ENCODE measurements at places on chromosomes 5 and 9. TPM values are rescaled to one million over a fixed set of nuclear protein-coding genes. Genes with fewer than 3 reads are reported as not detected.

Gene TAF11L5
- total RNA-seq: not detected

Gene MYORG
- total RNA-seq: 3.3 TPM

Gene SLC34A3
- not detected for total RNA-seq

Gene IL4
- total RNA-seq: 2.5 TPM

Gene CCDC152
- 13.4 TPM for total RNA-seq

Gene MYOT
- total RNA-seq: not detected

Gene FNIP1
- total RNA-seq: 15.0 TPM

Gene ANKRD18A
- total RNA-seq: 2.1 TPM

Gene SPINK6
- total RNA-seq: not detected

Gene IFNK
- not detected for total RNA-seq

Gene SH3RF2
- not detected for total RNA-seq

Gene PRR16
- not detected for total RNA-seq

Gene PCDHGA12
- 0.08 TPM for total RNA-seq

Gene QRFP
- total RNA-seq: not detected

Gene MAMDC4
- 15.3 TPM for total RNA-seq

Gene SLC6A19
- not detected for total RNA-seq

Gene PHF24
- not detected for total RNA-seq

Gene IL33
- total RNA-seq: not detected

Gene MSANTD3
- total RNA-seq: 19.9 TPM

Gene CLTB
- total RNA-seq: 67.5 TPM

Gene PHF2
- total RNA-seq: 19.7 TPM

Gene MRPS27
- 87.8 TPM for total RNA-seq

Gene TRUB2
- total RNA-seq: 47.8 TPM

Gene VPS13A
- total RNA-seq: 34.7 TPM

Gene TAF1L
- not detected for total RNA-seq

Gene PRUNE2
- 0.40 TPM for total RNA-seq

Gene CEL
- 0.73 TPM for total RNA-seq

Gene NEUROG1
- not detected for total RNA-seq

Gene TLR4
- total RNA-seq: not detected

Gene AHRR
- 20.1 TPM for total RNA-seq

Gene DCANP1
- not detected for total RNA-seq

Gene CD72
- total RNA-seq: 13.7 TPM

Gene PPP1R26
- 0.88 TPM for total RNA-seq

Gene MAMDC2
- not detected for total RNA-seq

Gene CDH12
- not detected for total RNA-seq

Gene NAA35
- 34.2 TPM for total RNA-seq

Gene CDH9
- total RNA-seq: not detected

Gene OBP2B
- not detected for total RNA-seq

Gene PCDHGB3
- total RNA-seq: 0.19 TPM

Gene TICAM2
- total RNA-seq: 1.0 TPM

Gene ZBED3
- total RNA-seq: 2.2 TPM

Gene PCDHGB2
- total RNA-seq: 0.25 TPM

Gene GGTA1
- not detected for total RNA-seq

Gene SPATA6L
- 0.40 TPM for total RNA-seq

Gene NNT
- 79.3 TPM for total RNA-seq

Gene PCDHGB4
- total RNA-seq: 0.06 TPM

Gene TMCO6
- total RNA-seq: 34.6 TPM
